ENCODE measurements at places on chromosomes 1 and 21.

DNA sequence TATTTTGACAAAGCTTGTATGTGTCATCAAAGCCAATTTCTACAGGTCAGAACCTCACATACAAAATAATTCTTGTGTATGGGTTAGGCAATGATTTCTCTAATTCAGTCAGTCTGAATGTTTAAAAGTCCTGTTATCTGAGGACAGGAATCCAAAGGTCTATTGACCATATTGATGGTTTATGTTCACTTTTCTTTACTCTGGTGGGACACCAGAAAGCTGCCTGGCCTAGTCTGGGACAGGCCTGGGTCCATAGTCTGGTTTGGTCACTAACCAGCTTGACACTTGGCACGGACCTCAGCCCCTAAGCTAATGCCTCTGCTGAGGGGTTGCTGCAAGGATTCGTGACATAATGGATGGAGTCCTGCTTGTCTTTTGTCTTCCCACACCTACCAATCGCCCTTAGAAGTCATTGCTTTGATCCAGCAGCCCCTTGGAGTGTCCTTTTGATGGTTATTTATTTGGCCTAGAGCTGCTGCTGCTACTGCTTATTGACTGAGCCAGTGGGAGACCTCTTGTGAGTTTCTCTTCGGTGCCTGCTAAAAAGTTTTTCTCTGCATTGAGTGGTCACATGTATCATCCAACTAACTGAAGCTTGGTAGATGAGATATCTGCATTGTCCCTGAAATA is 15.7 kb downstream of the IFNAR2 start:
- no peak for DNase-seq
- H3K4me1 ChIP-seq, result peaks cover 73% of the 10 kb centered on the region
- peak overlapping the region; percentile 90 for H3K27ac ChIP-seq
- peaks cover 89% of the 10 kb centered on the region for H3K36me3 ChIP-seq

DNA sequence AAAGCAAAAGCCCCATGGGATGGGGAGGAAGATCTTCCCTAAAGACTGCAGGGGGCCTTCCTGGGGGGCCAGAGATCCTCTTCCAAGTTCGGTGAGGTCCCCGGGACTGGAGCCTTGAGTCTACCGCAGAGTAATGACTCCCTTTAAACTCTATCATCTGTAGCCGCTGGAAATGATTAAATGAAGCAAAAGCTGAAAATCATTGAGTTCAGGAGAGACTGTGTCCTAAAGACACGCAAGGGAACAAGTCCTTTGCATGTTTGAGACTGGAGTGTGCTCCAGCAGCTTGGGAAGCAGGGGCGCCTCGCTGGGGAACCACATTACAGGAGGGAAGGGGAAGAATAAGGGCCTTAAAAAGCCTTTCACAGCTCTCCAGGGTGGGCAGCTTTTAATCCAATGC is 70.2 kb downstream of the WDR4 start:
- peaks cover 21% of the 10 kb centered on the region for H3K27me3 ChIP-seq
- no peak overlapping the region for H3K4me3 ChIP-seq
- H3K27ac ChIP-seq, result no peak overlapping the region

GRCh38 chr21:32777269-32777668 is 5.7 kb upstream of the PAXBP1 start:
- no peak overlapping the region for H3K27ac ChIP-seq
- H3K4me3 ChIP-seq, result no peak overlapping the region
- H3K4me1 ChIP-seq, result peaks cover 15% of the 10 kb centered on the region
- no peaks in the 10 kb centered on the region for H3K27me3 ChIP-seq

DNA sequence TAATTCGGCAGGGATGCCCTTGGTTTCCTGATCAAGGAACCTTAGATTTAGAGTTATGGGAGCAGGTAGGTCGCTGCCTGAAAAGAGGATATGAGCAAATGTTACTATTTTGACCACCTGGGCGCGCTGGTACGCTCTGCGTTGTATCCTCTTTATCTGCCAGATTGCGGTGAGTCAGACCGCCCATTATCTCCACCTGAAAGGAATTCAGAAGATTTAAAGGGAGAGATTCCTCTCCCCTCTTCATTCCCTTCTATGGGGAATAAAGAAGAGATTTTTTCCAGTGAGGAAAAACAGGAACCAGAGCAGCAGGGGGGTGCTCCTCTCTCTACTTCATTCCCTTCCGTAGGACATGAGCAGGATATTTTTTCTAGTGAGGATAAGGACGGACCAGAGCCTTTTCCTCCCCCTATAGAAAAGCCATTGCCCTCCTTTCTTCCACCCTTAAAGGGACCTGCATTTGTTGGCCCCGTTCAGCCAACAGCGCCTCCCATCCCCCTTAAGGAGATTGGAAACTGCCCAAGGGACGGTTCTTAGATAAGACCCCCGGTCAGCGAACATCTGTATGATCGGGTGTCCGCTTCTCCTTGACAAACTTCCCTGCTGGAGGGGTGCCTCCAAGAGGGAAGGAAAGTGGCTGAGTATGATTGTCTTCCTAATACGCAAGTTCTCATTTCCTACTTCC is 34.1 kb downstream of the CLCA1 start:
- H3K4me3 ChIP-seq, result peak overlapping the region; percentile 78
- H3K4me1 ChIP-seq, result peaks cover 13% of the 10 kb centered on the region

Measured in activated T-helper 2 cell treated with anti-CD3 and anti-CD28 coated beads, Interferon-gamma antibody, Interleukin-2, Interleukin-4, amounts not matched to agents 10 μg/mL and 5 μg/mL and 100 μg/mL, durations not matched to agents 14 hours and 24 hours and 36 hours (primary cell).